ENCODE measurements at places on chromosomes 16 and 17.

DNA sequence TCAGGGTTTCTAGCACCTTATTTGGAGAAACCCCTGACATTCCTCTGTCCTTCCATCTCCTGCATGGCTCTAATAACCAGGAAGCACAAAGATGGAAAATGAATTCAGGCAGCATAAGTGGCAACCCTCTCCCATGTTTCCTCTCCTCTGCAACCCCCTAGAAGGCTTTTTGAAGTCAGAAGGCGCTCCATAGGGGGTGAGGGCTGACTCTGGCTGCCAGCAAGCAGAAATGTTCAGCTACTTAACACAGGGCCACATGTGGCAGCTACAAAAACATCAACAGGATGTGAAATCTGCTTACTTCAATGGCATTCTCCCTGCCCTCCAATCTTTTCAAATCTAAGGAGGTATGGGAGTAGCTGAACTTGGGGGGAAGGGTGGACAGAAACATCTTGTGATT is 55.2 kb upstream of the IRX5 start:
- DNase-seq = no peak

DNA sequence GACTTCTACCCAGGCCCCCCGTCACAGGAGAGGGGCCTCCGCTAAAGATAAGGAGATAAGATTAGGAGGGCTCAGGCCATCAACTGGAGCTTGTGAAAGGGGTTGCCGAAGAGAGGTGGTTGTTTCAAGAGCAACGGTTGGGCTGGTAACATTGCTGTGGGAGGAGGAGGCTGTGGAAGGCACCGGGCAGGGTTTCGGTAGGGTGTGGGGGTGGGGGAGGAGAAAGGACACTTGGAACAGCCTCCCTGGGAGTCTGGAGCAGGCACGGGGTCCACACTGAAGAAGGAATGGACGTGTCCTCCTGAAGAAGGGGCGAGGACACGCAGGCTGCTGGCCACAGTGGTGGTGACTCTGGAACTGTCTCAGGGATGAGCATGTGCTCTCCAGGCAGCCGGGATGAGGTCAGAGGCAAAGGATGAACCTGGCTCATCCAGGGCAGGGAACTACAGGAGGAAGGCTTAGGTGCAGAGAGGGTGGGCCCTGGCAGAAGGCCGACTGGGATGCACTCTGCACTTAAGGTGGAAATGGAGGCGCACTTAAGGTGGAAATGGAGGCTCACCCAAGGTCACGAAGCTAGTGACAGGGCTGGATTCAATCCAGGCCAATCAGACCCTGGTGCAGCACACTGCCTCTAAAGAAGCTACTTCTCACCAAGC is 1.2 kb upstream of the EPX start:
- DNase-seq = no peak

DNA sequence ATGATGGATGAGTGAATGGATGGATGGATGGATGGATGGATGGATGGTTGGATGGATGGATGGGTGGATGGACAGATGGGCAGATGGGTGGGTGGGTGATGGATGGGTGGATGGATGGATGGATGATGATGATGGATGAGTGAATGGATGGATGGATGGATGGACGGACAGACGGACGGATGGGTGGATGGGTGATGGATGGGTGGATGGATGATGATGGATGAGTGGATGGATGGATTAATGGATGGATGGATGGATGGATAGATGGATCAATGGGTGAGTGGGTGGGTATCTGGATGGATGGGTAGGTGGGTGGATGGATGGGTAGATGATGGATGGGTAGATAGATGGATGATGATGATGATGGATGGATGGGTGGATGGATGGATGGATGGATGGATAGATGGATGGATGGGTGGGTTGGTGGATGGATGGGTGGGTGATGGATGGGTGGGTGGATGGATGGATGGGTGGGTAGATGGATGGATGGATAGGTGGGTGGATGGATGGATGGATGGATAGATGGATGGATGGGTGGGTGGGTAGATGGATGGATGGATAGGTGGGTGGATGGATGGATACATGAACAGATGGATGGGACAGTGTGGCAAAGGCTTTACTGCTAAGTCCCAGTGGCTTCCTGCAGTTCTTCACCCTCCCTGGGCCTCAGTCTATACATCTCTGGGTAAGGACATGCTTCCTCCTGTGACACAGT is 30.2 kb upstream of the ZFPM1 start:
- DNase-seq = no peak

GRCh38 chr16:79856581-79856980 is 256.0 kb upstream of the MAF start:
- no peak for DNase-seq

GRCh38 chr16:57695680-57696069 is 1.1 kb downstream of the DRC7 start:
- DNase-seq = no peak

- DNase-seq = peak; percentile 82
These were observed 2.7 kb downstream of the MAFG start for GRCh38 chr17:81924557-81925532.

DNA sequence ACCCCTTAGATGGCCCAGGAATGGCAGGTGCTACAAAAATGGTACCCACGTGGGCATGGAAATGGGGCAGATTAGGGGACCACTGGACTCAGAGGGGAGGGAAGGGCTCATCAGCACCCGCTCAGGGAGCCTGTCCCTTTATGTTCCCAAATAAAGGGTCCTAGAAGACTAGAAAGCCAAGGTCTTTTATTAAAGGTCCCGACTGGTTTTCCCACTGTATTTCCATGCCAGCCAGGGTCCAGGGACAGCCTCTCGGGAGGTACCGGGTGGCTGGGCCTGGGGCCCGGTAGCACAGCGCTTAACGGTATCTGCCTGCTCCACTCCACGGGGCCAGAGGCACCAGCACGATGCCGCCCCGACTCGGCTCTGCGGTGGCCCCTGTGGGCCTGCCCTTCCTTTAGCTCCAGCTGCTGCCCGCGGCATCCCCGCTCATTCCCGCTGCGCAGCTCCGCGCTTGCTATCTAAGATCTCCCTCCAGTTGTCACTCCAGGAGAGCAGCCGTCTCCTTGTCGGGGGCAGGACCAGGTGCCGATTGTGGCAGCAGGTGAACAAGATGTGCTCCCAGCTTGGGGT is 1.4 kb downstream of the NT5C start:
- no peak for DNase-seq

DNA sequence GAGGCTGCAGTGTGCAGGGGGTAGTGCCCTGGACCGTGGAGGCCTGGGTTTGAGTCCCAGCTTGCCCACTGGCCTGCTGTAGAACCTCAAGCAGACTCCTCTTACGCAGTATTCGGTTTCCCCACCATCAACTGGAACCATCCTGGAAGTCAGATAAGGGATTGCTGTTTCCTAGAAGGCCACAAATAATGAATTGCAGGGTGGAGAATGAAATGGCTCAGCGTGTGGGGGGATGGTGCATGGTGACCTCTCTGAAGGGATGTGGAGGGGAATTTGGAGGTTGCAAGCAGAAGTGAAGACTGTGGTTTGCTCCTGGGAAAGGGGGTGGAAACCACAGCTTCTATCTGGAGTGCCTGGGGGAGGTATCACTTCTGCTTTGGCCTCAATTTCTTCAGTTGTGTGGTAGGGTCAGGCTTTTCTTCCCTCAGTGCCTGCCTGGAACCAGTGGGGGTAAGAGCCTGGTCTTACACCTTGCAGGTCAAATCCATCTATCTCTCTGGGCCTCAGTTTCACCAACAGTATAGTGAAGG is 1.7 kb downstream of the ADGRG5 start:
- DNase-seq = peak; percentile 11

GRCh38 chr17:4810696-4811290 is 3.8 kb downstream of the PLD2 start:
- no peak for DNase-seq

Measured in H9 (cell line).